ENCODE measurements at places on chromosomes 6 and 20.

DNA sequence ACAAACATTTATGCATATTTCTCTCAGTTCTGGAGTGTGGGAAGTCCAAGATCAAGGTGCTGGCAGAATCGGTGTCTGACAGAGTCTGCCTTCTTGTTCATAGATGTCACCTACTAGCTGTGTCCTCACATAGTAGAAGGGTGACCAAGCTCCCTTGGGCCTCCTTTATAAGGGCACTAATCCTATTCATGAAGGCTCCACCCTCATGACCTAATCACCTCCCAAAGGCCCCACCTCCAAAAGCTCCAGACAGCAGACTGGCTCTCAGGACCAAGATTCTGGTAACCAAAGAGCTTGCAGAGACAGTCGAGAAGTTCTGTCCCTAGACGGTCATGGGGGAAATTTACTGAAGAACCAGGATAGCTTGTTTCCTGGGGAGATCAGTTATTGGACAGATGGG lies 139.1 kb downstream of the COL9A1 start:
- no peak for DNase-seq

DNA sequence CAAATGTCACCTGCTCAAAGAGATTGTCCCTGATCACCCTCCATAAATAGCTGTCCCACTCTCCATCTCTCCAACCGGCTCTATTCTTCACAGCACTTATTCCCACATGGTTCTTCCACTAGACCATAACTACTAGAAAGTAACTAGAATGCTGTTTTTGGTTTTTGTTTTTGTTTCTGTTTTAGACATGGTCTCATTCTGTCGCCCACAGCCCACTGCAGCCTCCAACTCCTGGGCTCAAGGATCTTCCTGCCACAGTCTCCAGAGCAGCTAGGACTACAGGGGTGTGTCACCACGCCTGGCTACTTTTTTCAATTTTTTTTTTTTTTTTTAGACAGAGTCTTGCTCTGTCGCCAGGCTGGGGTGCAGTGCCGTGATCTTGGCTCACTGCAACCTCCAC lies 12.2 kb downstream of the MMP24 start:
- DNase-seq: no peak

GRCh38 chr20:17225851-17226409 lies 910 bp upstream of the PCSK2 start:
- DNase-seq: peak; percentile 23

DNA sequence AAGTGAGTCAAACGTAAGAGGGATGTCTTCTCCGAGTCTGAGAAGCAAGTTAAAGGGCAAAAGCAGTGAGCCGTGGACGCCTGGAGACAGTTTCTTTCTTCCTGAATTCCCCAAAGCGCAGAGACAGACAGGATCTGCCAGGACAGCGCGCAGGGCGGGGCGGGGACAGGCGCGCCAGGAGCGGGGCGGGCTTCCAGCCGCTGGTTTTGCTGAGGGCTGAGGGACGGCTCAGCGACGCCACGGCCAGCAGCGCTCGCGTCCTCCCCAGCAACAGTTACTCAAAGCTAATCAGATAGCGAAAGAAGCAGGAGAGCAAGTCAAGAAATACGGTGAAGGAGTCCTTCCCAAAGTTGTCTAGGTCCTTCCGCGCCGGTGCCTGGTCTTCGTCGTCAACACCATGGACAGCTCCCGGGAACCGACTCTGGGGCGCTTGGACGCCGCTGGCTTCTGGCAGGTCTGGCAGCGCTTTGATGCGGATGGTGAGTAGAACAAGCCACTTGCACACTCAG lies at the start of gene SCGN:
Gene SCGN (plus strand): TSS at position 209 of the 509 bp plus-strand sequence. CDS start 189 bp downstream, at position 398.
- DNase-seq: peak; percentile 50

DNA sequence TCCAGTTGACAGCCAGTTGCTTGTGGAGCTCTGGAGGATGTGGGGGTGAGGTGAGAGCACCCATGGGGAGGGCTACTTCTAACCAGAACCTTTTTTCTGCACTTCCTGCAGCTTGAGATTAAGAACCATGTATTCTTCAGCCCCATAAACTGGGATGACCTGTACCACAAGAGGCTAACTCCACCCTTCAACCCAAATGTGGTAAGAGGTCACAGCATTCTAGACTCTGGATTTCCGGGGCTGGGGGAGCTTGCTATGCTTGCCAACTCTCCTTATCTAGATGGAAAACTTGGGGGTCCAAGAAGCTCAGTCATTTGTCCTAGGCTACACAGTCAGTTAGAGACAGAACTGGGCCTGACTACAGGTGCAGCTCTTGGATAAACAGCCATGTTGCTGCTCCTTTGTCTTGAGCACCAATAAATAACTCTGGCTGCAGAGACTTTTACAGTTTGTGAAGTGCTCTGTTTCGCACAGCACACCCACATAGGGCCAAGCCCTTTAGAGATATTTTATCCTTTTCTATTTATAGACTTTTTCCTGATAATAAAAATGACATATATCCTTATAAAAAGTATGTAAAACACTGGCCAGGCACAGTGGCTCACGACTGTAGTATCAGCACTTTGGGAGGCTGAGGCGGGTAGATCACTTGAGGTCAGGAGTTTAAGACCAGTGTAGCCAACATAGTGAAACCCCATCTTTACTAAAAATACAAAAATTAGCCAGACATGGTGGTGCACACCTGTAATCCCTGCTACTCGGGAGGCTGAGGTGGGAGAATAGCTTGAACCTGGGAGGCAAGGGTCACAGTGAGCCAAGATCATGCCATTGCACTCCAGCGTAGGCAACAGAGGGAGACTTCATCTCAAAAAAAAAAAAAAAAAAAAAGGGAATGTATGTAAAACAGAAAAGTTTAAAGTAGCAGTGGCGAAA lies 10.6 kb upstream of the IFT52 start:
- DNase-seq: no peak

DNA sequence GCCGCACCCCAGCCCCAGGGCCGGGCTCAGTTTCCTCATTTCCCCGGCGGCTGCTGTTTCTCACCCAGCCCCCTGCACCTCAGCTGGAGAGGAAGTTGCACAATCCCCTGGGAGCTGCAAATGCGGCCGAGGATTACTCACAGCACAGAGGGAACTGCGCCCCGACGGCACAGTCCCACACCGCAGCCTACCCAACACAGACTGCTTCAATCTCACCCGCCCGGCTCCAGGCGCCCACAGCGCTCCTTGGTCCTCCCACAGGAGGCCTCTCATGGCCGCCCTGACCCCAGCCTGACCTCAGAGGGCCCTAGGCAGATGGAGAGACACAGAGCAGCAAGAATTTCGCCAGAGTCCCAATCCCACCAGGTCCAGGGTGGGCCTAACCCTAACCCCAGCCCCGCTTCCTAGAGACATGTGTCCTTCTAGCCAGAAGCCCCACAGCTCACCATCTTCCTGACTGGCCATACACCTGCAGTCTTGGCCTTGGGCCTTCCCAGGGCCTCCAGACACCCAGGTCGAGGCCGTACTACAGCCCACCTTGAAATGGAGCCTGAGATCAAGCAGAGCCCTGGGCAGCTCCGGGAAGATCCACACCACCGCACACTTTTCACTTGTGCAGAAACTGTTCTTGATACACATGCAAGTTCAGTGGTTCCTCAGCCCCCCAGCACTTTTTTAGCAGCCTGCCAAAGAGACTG lies 11.7 kb downstream of the TFEB start:
- DNase-seq: no peak

DNA sequence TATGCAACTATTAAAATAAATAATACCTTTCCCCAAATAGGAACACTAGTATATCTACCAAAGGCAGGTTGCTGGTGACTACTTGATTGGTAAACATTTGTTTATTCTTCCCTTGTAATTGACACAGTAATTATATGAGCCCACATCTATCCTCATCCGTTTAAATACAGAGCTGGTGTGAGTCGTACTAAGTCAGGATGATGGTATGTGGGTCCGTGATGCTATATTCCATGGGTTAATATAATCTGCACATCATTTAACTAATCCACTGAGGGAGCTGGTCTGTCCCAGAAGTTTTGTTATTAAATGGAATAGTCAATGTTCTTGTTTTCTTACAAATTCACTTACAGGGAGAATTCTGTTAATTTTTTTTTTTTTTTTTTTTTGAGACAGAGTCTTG lies 164.0 kb upstream of the AGPAT4 start:
- DNase-seq: no peak

DNA sequence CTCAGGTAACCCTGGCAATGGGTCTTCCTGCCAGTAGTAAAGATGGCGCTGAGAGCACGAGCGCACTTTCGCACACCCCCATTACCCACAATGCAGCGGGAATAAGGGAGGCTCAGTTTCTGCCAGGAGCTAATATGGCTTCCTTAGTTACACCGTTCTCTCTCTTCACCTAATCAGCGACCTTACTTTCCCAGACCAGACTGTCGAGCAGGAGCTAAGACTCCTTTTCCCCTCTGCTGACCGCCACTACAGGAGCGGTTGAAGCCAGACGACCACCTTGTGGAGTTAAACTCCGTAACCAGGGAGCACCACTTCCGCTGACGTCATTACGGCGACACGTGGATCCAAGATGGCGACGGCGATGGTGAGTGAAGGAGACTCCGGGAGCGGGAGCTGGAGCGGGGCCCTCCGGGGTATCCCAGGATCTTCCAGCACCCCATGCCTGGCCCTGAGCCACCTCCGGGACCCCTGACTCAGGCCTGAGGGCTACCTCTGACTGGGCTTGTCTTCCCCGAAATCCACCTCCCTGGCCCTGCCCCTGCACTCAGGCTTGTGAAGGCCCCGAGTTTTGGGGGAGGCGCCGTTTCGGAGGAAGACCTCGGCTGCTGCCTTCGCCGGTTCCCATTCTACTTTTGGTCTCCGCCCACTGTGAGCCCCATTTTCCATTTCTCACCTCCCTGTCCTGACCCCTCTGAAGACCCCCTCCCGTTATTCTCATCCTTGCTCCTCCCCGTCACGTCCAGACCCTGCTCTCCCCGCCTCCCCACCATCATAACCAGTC lies at the start of gene TM9SF4:
Gene TM9SF4 (plus strand): TSS at position 323 of the 781 bp plus-strand sequence. CDS start 27 bp downstream, at position 350.
- DNase-seq: peak; percentile 96

GRCh38 chr6:35048631-35049083 lies 92.5 kb downstream of the TCP11 start:
- no peak for DNase-seq

Measured in NCI-H2081 (cell line).